Stimulated activated naive CD4-positive, alpha-beta T cell treated with Interleukin-2 at 50 U/mL for 16 hours (primary cell): ENCODE measurements at places on chromosomes 1 and 21.

DNA sequence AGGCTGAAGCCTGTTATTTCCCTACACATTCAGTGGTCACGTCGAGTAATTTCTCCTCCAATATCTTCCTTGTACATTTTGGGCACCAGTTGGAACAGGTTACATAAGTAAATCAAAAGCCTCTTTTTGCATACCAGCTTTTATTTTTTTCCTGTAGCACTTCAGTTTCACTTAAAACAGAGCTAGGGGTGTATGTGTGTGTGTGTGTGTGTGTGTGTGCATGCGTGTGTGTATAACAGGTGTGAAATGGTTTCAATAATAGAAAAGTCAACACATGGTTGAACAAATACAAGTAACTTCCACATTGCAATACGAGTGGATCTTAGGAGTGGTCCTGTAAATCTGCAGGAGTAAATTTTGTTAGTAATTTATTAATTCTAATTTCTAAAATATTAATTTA lies 3.0 kb upstream of the MAN1A2 start:
- no peak for DNase-seq

GRCh38 chr1:41361495-41362356 lies 492 bp downstream of the FOXO6 start:
- peak; percentile 29 for DNase-seq

DNA sequence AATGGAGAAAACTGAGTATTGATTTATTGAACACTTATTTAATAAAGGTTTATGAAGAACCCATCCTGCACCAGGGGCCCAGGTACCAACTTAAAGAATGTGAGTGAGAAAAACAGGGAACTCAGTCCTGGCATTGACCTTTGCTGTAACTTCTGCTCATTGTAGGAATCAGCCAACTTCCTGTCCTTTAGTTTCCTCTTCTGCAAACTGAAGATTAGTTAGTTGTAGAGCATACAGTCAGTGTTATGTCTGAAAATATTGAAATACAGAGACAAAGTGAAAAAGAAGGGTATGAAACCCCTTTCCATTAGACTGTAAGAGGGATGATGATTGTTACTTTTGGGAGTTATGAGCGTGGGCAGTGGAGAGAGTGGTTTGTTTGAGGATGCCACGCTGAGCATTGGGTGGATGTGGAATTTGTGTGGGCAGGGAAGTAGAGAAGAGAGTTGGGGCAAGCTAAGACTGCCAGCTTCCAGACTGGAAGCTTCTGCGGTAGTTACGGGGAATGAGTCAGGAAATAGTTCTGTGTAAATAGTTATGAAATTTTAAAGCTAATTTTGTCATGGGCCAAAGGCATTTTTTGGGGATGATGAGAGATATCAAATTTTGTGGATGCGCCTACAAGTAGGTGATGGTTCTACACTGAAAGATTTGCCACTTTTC lies 89.2 kb downstream of the GPR88 start:
- DNase-seq = no peak

- DNase-seq = no peak
Observed at GRCh38 chr1:10625076-10625475, 150.3 kb downstream of the PEX14 start.

- DNase-seq = no peak
Observed at GRCh38 chr1:106698660-106699059, 357.8 kb upstream of the PRMT6 start.

DNA sequence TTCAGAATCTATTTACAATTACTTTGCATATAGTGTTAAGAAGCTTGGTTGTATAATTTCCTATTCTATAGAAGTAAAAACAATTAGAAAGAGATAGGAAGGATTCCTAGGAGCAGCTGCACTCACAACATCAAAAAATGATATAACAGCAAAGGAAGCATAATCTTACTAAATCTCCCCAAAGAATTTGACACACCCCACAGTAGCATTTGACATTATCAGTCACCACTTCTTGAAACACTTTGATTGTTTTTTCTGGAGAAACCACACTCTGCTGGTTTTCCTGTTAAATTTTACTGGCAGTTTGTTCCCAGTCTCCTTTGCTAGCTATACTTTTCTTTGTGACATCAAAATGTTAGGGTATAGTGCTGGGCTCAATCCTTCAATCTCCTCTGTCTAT lies 100.8 kb upstream of the KIAA1614 start:
- DNase-seq = no peak

- DNase-seq = no peak
Observed at GRCh38 chr21:41219498-41220207, 51.7 kb downstream of the BACE2 start.

DNA sequence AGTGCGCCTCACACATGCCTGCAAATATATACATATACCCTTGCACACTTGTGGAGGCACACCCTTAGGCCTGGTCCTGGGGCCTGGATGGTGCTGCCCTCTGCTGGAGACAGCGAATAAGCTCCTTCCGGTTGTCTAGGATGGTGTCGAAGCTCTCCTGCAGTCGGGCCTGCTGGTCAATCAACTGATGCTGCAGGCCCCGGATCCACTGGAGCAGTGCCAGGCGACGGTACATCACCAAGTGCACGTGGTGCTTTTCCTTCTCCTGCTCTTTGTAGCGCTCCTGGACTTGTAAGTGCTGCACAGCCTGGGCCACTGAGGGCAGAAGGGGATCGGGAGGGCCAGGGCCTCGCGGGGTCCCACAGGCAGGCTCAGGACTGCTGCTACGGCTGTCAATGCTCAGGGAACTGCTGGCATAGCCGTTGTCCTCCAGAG lies 3.1 kb downstream of the C1orf216 start:
- peak; percentile 73 for DNase-seq

- no peak for DNase-seq
Observed at GRCh38 chr21:45990741-45991605, 9.4 kb downstream of the COL6A1 start.

GRCh38 chr1:6310116-6310848 lies 49.4 kb upstream of the GPR153 start:
- no peak for DNase-seq

- DNase-seq = no peak
Observed at GRCh38 chr21:40687625-40688024, 159.3 kb downstream of the DSCAM start.

DNA sequence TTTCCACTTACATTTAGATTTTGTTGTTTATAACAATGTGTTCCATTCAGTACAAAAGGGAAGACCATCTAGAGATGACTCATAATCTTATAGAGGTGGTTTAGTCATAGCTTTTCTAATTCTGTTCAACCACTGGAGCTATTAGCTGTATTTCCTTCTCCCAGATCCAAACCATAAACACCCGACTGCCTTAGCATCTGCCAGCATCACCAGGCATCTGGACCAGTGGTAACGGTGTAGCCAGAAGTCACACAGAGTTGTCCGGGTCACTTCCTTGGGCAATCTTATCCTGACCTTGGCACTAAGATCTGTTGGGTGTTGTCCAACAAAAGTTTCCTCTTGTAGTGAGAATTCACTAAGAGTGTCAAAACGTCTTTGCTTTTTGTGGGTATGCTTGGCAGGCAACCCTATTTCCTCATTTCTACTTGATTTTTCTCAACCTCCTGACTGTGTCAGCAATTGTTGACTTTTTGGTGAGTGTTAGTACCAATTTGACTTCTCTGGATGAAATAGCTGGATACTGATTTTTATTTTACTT lies 372.1 kb upstream of the B3GALT2 start:
- DNase-seq = no peak

DNA sequence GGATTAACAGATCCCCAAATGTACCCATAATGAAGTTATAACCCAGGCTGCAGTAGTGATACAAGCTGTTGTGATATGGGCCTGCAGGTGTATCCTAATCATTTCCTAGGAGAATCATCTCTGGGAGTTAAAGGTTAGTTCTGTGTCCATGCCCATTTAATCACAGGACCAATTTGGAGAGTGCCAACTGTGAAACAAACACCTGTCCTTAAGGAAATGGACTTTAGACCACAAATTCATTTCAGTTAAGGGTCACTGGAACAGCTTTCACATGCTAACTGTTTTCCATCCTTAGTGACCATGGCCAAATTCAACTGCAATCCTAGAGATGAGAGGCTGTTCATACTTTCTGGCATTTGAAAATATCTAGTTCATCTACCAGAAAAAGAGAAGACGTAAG lies 160.9 kb downstream of the GPATCH2 start:
- no peak for DNase-seq

- DNase-seq = no peak
Observed at GRCh38 chr1:41419584-41420295, 58.5 kb downstream of the FOXO6 start.

GRCh38 chr1:99713006-99713405 lies 53.4 kb downstream of the FRRS1 start:
- no peak for DNase-seq

GRCh38 chr1:36328713-36329112 lies 5.3 kb upstream of the EVA1B start:
- DNase-seq = no peak

DNA sequence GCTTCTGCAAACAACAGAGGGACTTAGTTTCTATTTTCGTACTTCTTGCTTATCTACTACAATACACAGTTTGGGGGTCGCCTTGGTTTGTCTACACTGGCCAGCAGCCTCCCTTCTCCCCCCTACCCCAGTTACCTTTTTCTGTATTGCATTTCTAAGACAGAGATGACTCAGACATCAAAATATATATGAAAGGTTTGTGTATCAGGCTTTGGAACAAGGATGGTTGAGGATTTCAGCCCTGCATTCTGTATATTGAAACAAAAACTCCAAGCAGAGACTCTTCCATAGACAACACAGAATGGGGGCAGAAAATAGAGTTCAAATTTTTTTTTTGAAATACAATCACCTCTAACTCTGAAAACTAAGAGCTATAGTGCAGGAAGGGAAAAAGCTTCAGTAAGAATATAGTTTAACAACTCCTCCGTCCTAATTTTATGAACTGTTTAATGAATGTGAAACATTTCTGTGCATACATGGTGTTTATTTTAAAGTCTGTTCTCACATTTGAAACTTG lies 1.9 kb downstream of the SAMD13 start:
- no peak for DNase-seq

GRCh38 chr1:32363713-32364112 lies 1.4 kb downstream of the TSSK3 start:
- no peak for DNase-seq

DNA sequence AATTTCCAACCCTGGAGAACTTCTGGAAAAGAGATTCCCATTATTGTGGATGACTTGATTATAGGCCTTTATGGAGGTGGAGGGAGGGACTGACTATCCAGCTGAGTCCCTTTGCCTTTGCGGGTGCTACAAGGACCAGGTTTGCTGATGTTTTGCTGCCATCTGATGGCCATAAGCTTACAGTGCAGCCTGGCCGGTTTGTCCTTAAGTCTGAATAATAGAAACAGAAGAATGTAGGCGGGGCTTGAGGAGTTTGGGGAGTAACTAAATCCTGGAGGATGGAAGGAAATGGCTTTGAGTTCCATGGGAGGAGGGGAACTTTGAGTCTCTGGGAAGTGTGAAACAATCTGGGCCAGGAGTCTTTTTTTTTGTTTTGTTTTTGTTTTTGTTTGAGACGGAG lies 55.7 kb upstream of the CD1D start:
- peak; percentile 43 for DNase-seq

DNA sequence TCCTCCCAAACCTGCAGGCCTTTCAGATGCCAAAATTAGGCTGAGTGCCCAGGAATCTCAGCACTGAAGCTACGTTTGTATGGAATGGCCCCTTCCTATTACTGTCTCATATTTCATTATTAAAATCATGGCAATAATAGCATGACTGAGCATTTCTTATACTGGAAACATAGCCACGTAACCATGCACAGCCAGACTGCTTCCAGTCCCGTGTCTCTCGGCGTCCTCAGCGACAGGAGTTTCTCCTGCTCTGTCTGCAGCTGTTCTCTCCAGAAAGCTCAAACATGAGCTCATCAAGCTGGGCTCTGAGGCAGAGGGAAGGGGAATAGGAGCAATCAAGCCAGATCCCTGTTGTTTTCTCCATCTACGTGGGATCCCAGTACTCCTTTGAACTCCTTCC lies 104.0 kb downstream of the CDC7 start:
- DNase-seq = no peak

GRCh38 chr1:11838349-11839272 lies 9.0 kb downstream of the NPPA start:
- DNase-seq = peak; percentile 55

DNA sequence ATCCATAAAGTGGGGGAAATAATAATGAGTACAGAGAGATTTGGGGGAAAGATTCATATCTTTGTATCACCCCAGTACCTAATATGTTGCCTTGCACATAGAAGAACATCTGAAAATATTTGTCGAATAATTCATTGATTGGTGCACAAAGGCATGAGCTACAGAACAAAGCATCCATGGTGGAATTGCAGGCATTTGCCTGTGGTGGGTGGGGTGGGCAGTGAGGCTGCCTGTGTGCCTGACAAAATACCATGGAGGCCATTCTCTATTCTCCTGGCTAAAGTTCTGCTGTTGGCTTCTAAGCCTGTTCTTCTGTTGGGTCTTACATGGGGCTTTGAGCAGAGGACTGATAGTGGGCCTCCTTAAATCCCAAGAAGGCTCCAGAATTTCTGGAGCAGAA lies 10.0 kb upstream of the KCNA10 start:
- no peak for DNase-seq

- DNase-seq = no peak
Observed at GRCh38 chr1:91589437-91589836, 88.8 kb downstream of the CDC7 start.

- no peak for DNase-seq
Observed at GRCh38 chr1:168428063-168428731, 115.6 kb downstream of the XCL2 start.

- DNase-seq = no peak
Observed at GRCh38 chr1:162256287-162256686, 120.4 kb downstream of the SPATA46 start.

DNA sequence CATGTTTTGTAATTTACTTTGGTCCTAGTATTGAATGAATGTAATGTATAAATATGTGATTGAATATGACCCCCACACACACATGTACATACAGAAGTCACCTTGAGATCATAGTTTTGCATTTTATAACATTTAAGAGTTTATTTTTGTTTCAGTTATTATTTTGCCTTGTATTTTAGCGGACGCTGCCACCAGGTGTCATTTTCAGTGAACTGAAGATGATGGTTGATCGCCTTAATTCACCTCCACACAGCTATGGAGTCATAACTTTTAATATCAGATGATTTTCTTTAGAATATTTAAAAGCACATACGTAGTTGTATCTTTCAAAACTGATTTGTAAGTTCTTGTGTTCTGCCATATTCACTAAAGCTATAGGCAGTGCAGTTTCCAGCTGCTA lies 130.4 kb downstream of the DYRK1A start:
- no peak for DNase-seq

DNA sequence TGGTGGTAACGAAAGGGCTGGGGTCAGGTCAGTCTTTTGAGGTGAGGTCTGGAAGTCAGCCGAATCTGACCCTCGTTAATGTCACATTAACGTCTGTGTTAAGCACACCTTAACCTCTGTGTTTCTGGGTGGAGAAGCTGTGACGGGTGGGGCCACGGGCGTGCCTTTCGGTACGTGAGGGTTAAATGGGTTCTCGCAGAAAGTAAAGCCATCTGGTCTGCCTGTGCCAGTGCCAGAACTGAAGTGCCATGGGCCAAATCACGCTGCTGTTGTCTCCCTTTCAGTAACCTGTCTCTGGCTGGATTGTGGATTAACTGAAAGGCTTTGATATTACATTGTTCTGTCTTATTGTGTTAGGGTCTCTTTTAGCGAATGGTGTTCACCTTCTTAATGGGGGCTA lies 14.4 kb downstream of the URB2 start:
- DNase-seq = no peak

- no peak for DNase-seq
Observed at GRCh38 chr1:22055463-22055862, 3.0 kb downstream of the CDC42 start.
